Fibroblast of skin of left quadriceps (primary cell): ENCODE measurements at places on chromosomes 4 and X.

GRCh38 chr4:45679411-45679810 is 444.4 kb downstream of the GABRG1 start:
- DNase-seq, result no peak

GRCh38 chrX:140064993-140065392 is 99.7 kb upstream of the CXorf66 start:
- DNase-seq, result no peak

- DNase-seq, result peak; percentile 96
These were observed 215.0 kb upstream of the GIMD1 start for GRCh38 chr4:106583567-106583966.

- DNase-seq, result no peak
These were observed 79.5 kb downstream of the FAM184B start for GRCh38 chr4:17701882-17702281.

DNA sequence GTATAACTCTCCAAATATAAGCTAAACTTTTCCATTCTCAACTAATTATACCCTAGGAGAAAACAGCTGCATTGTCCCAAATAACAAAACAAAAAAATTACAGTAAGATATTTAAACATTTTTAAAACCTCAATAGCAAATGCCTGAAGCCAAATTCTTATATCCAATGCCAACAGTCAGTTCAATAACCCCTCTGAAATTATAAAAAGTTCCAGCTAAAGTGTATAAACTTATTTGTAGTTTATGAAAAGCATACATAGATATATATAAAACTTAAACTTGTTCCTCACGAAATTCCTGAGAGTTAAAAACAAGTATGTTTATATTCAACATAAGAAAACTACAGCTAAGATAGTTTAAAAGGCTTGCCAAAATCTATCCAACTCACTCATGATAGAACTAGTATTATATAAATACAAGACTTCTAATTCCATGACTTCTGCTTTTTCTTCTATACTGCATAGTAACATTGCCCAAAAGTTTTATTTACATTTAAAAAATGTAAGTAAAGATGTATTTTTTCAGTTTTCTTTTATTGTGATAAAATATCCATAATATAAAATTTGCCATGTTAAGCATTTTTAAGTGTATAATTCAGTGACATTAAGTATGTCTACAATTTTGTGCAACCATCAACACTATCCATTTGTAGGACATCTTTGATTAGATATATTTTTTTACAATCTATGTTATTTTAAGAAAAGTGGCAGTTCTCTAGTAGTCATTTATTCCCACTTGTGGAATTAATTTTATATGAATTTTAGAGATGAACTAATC is 72.8 kb downstream of the PPA2 start:
- DNase-seq, result no peak

DNA sequence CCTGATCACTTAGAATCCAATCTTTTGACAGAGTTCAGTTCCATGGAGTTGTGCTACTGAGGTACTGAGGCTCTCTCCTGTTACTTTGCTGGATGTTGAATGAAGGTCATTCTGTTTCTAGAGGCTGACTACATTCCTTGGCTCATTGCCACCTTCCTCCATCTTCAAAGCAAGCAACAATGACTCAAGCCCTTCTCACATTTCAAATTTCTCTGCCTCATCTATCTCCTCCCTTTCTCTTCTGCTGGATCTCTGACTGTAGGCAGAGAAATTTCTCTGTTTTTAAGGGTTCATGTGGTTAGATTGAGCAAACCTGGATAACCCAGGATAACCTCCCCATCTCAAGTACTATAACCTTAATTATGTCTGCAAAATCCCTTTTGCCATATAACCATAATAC is 775.4 kb downstream of the STPG2 start:
- DNase-seq, result peak; percentile 20

GRCh38 chrX:2841537-2841936 is 12.8 kb downstream of the GYG2 start:
- DNase-seq, result no peak

DNA sequence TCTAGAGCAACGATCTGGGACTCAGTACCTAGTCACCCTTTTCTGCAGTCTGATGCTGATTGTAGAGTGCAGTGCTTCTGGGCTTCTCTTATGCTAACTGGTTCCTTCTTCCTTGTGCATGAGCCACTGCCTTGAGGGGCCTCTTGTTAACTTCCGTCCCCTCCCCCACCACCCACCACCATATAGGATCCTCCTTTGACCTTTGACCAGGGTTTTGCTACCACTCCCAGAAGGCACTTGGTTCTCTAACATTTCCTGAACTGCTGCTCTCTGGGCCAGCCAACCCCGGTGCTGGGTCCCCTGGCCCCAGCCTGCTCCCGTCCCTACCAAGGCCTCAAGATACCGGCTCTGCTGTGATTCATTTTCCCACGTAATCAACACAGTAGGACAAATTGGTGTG is 104.6 kb upstream of the KLF3 start:
- no peak for DNase-seq

DNA sequence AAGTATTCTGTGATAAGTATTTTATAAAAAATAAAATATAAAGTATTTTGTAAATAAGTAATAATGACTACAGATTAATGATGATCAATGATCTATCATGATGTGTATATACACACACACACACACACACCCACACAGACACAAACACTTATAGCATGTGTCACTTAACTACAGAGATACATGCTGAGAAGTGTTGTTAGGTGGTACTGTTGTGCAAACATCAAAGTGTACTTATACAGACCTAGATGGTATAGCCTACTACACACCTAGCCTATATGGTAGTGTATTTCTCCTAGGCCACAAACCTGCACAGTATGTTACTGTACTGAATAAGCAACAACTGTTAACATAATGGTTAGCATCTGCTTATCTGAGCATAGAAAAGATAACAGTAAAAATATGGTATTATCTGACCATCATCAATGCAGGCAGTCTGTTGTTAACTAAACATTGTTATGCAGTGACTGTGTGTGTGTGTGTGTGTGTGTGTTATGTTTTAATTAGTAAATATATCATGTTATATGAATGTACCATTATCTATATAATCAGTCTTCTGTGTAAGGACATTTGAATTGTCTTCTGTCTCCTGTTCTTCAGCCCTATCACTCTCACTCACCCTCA is 138.2 kb downstream of the CAMK2D start:
- DNase-seq, result no peak

DNA sequence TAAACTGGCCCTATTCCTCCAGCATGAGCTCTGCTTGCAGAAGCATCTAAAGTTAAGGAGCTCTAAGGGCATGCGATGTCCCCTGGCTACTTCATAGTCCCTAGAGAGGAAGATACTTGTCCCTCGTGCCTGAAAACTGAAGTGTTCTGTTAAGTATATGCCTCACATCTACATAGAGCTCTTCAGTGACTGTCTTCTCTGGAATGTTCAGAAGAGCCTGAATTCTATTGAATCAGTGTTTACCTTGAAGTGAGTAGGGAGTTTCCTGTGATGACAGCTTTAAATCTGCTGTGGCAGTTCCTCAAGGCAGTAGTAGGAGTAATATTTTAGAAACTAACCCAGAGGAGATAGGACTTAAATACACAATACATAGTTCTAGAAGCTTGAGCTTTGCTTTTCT is 111.2 kb downstream of the ZNF518B start:
- DNase-seq, result no peak

DNA sequence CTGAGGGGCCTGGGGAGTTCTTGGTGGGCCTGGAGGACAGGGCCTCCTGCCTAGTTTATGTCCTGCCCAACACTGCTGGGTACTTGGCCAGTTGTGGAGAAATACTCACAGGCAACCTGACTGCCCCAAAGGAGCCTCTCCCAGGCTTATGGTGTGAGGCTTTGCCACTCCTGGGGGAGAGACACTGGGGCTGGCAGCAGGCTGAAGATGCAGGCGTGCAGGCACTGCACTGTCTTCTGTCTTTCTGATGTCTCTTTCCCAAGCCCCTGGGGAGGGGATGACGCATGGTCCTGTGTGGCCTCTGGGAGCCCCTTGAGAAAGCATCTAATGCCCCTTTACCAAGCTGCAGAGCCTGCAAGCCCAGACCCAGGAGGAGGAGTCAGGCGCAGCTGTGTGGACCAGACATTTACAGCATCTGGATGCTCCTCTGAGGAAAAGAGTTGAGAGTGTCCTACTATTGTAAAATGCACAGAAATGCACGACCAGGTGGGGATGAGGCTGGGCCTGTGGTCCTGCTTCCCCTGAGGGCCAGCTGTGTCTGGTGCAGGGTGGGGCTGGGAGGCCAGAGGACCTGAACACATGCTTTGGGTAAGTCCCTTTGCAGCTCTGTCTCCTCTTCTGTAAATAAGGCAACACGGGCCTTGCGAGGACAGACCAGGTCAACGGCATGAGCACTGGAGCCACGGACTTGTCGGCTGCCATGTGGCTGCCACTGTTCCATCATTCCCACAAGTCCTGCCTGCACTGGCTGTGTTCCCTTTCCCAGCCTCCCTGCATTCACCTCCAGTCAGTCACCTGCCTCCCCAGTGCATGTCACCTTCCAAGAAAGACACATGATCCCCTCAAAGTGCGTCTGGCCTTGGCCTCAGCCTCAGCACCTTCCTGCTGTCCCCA is 8.4 kb downstream of the TMEM271 start:
- DNase-seq, result no peak

GRCh38 chr4:15233626-15234025 is 194.2 kb upstream of the C1QTNF7 start:
- no peak for DNase-seq

- no peak for DNase-seq
These were observed 223.3 kb upstream of the MAGEB2 start for GRCh38 chrX:29992083-29992482.

DNA sequence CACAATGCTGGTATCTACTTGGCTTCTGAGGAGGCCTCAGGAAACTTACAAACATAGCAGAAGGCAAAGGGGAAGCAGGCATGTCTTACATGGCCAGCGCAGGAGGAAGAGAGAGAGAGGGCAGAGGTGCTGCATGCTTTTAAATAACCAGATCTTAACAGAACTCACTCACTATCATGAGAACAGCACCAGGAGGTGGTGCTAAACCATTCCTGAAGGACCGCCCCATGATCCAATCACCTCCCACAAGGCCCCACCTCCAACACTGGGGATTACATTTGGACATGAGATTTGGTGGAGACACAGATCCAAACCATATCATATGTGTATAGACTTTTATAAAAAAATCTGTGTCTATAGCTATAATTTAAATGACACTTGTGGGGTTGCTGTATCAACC is 48.6 kb upstream of the ERVMER34-1 start:
- DNase-seq, result no peak

DNA sequence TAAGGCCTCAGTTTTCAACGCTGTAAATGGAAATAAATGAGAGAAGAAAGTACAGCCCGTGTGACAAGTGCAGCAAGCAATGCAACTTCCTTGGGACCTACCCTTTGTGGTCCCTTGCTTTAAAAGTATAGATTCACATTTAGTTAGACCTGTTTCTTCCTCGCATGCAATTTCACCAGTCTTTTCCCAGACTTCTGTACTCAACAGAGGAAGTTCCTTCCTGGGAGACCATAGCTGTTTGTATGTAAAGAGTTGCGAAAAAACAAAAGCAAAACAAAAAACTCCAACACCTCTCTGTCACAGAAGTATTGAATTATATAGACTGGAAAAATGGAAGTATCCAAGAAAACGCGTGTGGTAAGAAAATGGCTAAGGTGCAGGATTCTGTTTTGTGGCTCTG is 1.1 kb upstream of the IRF2 start:
- DNase-seq, result no peak

DNA sequence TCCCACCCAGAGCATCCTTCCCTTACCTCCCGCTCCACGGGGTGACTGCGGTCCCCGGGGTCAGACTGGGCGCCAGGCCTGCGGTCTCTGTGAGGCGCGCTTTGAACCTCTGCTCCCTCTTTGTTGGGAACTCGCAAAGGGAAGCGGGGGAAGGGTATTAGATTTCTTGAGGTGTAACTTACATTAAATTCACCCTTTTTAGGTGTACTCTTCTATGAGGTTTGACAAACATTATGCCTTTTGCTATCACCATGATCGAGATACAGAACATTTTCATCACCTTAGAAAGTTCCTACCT is 569 bp downstream of the DCK start:
- DNase-seq, result no peak
